ENCODE measurements at places on chromosomes 3 and 15.

- DNase-seq: no peak
Observed at GRCh38 chr3:164174059-164174458, 904.2 kb downstream of the SI start.

GRCh38 chr3:136949146-136949545, 8.6 kb upstream of the IL20RB start:
- DNase-seq: no peak

DNA sequence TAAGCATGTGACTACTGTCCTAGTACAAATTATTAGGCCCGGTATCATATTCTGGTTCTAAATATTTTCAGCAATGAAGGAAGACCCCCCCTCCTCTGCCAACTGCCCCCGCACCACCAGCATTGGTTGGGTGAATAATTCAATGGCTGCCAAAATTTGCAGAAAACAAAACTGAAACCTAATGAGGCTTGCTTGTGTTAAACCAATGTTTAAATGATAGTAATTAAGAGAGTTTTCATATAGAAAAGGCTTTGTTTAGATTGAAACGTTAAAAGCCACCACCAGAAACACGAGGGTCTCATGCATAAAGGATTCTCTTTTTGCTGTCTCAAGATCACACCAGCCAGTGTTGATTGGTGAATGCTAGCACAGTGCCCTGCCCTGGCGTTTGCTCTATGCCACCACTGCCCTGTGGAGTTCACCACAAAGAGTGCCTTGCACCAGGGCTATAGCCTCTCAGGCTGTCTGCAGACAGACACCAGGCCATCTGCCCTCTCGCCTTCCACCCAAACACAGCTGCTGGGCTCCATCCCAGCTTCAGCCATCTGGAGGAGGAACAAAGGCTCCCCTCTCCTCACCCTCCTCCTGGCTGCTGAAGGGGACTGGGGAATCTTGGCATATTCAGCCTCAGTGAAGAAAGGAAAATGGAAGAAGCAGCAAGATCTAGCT, 200.3 kb upstream of the PFN2 start:
- no peak for DNase-seq

DNA sequence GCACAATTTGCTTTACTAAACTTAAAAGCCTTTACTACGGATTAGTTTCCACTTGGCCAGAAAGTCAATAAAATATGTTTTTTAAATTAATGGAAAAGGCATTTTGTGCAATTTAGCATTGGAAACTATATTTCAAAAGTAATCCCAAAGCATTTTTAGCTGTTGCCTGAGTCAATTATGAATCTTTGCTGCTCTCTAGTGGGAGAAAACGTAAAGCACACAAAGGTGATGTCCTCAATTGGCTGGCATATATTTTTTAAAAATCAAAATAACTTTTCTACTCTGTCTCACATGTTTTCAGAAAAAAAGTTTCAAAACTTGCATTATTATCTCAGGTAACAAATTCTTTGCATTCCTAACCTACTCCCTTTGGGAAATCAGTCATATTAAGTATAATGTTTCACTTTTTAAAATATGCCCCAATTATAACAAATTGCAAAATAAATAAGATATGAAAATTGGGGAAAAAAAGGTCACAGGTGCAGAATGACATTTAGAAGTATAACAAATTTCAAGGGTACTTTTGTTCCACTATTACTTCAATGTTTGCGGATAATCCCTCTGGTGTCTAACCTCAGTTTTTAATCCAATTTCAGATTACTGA, 47.2 kb upstream of the TEX55 start:
- no peak for DNase-seq

DNA sequence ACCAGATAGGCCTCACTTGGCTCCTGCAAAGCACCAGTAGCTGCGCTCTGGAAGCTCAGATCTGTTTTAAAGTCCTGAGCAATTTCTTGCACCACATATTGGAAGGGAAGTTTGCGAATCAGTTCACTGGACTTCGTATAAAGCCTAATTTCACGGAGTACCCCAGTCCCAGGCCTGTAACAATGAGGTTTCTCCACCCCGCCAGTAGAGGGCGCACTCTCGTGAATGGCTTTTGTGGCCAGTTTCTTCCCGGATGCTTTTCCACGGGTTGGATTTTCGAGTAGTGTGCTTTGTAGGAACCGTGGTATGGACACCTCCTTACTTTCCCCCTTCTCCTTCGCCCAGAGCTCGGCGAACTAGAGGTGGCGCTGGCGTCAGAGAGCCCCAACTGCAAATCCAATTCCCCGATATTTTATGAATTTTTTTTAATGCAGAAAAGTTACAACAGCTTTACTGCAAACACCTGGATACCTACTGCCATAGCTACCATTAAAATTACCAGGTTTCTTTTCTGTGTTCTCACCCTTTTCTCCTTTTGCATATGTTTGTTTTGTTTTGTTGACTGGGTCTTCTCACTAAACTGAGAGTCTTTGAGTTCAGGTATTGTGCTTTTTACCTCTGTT, 13.3 kb downstream of the RARB start:
- no peak for DNase-seq

GRCh38 chr15:51155891-51156290, 61.2 kb upstream of the TNFAIP8L3 start:
- DNase-seq: no peak

- DNase-seq: no peak
Observed at GRCh38 chr3:74167926-74168325, 446.5 kb downstream of the CNTN3 start.

DNA sequence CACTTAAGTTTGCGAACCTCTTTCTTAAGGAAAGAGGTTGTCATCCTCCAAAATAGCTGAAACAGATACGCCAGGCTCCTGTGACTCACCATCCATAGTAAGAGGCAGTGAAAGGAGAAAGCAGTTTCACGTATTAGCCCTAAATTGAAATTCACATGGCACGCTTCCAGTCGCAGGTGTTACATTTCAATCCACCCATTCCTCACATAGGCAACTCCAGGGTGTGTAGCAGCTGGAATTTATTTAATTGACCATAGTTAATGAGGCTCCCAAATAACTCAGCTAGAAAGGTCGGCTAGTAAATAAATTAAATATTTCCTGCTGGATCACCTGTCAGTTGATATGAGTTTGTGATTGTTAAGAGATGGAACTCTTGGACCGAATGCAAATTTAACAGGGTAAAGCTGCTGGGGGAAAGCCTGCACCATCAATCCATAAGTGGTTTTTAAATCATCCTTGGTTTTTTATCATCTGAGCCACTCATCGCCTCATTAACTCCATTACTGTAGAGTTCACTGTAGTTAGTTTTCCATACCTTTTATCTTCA, 19.6 kb downstream of the NSUN3 start:
- no peak for DNase-seq

- no peak for DNase-seq
Observed at GRCh38 chr3:109563149-109563548, 225.8 kb upstream of the DPPA4 start.

- no peak for DNase-seq
Observed at GRCh38 chr15:92101708-92102394, 248.3 kb downstream of the SLCO3A1 start.

GRCh38 chr15:74833376-74834107, 7.1 kb downstream of the CPLX3 start:
- DNase-seq: no peak

- DNase-seq: no peak
Observed at GRCh38 chr3:162122405-162122804, 625.8 kb downstream of the OTOL1 start.
